ENCODE measurements at places on chromosomes 2 and 18. TPM values are rescaled to one million over a fixed set of nuclear protein-coding genes. Genes with fewer than 3 reads are reported as not detected.

DNAJB2 gene
- total RNA-seq, result 26.3 TPM

CPO gene
- total RNA-seq, result 1.9 TPM

UPP2 gene
- not detected for total RNA-seq

VWC2L gene
- total RNA-seq, result not detected

- no peaks in the 10 kb centered on the region for H3K27me3 ChIP-seq
- no peak overlapping the region for H3K27ac ChIP-seq
- H3K36me3 ChIP-seq, result no peaks in the 10 kb centered on the region
- DNase-seq, result no peak
- H3K4me3 ChIP-seq, result no peak overlapping the region
- H3K4me1 ChIP-seq, result no peaks in the 10 kb centered on the region
These were observed 91.5 kb downstream of the GALNT13 start for GRCh38 chr2:153963256-153963655.

DNA sequence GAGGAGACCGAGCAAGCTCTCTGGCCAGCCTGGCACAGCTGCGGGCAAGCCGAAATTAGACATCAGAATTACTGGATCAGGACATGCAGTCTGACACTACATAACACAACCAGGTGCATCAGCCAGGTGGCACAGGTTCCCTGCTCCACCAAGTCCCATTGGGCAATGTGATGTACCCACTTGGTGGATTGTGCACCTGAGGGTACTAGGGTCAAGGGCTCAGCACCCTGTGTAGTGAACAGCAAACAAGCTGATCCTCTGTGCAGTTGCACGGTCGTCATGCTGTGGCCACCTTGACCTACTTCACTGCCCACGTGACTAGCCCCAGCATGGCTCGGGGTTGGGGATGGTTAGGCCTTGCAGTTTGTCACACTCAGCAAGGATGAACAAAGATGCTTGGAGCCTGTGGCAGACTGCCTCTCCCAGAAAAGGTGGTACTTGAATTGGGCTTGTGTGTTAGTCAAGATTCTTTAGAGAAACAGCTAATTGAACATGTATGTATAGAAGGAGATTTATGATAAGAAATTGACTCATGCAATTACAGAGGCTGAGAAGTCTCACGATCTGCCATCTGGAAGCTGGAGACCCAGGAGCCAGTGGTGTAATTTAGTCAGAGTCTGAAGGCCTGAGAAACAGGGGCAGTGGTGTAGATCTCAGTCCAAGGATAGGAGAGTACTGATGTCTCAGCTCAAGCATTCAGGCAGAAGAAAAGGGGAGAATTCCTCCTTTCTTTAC is 71.4 kb upstream of the TMEM87B start:
- no peak overlapping the region for H3K27ac ChIP-seq
- H3K4me1 ChIP-seq, result no peaks in the 10 kb centered on the region
- H3K4me3 ChIP-seq, result no peak overlapping the region
- H3K27me3 ChIP-seq, result no peaks in the 10 kb centered on the region
- no peak for DNase-seq

- no peaks in the 10 kb centered on the region for H3K27me3 ChIP-seq
- DNase-seq, result no peak
- no peaks in the 10 kb centered on the region for H3K4me1 ChIP-seq
- H3K4me3 ChIP-seq, result no peak overlapping the region
These were observed 579.4 kb upstream of the FAM98A start for GRCh38 chr2:34178482-34178881.

DNA sequence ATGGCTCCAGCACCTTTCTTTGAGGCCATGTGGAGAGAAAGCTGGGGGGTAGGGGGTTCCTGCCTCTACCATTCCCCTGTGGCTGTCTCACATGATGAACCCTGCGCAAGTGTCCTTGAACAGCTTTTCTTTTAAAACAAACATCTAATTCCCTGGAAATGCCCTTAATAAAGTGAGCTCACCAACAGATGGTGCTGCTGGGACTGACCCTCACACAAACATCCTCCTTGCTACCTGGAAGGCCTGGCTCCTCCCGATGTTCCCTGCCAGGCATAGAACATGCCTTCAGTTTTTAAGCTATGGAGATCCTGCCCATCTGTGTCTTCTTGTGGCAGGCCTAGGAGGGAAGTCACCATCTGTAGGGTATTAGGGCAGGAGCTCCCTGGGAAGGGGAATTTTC is 60.7 kb upstream of the GATA6 start:
- H3K36me3 ChIP-seq, result no peaks in the 10 kb centered on the region
- no peak for DNase-seq
- peaks cover 3% of the 10 kb centered on the region for H3K4me1 ChIP-seq
- no peaks in the 10 kb centered on the region for H3K27me3 ChIP-seq
